ENCODE measurements at places on chromosomes 3 and 15.
A peak's percentile ranks its signal among the peaks of the same experiment; 100 is the strongest.

DNA sequence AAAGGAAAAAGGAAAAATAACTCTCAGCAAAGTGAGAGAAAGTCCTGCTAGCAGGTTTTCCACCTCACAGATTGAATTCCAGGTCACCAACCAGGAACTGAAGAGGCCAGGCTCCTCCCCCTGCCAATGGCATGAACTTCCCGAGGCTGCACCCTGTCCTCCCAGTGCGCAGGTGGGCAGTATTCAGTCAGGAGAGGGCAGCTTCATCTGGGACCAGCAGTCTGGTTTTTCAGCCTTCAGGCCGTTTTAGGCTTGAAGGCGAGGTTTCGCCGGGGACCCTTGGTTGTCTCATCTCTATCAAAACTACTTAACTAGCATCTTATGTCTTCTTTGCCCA is 41.2 kb downstream of the TRAT1 start:
- no peak for DNase-seq

DNA sequence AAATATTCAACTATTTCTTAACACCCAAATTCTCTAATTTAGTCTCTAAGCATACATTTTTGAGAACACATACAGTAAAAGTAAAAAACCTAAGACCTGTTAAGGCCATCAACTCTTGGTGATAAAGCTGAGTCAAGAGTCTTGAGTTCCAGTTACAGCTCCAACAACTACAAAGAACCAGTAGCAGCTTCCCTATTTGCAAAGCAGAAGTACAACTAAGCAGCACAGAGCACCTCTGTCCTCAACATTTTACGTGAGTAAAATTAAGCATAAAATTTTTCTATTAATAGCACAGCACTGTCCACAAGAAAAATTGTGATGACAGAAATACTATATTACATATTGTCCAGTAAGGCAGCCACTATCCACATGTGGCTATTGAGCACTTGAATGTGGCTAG is 4.4 kb downstream of the PCOLCE2 start:
- no peak for DNase-seq

GRCh38 chr3:37969596-37970100 is 20.9 kb upstream of the VILL start:
- no peak for DNase-seq

DNA sequence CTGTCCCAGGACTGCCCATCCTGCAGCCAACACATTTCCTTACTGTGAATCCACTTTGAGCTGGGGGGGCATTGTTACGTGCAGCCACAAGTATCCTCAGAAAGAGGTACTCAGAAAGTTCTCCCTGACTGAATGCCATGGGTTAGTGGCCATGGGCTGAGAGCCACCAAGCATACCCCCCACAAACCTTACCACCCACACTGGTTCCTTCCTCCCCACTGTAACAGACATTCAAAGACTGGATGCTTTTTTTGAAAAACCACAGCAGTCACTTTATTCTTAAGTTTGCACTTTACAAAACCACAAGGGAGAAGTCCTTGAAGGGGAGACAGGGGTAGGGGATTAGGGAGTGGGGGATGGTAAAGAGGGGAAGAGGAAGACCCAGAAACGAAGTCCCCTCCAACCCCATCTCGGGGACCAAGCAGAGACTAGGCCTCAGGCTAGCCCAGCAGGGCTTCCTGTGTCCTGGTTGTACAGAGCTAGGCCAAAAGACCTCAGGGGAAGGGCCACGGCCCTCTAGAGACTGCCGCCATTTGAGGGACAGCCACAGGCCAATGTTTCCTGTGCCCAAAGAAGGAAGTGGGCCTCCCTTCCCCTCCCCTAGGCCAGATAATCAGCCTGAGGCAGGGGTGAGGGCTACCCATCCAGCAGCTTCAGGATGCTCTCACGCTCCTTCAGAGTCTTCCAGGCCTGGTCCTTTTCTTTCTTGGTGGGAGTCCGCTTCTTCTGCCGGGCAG is 10.1 kb upstream of the CAMK1 start:
- DNase-seq: peak; percentile 7

- no peak for DNase-seq
Measured at GRCh38 chr3:189001559-189001958, 170.2 kb upstream of the TPRG1 start.

DNA sequence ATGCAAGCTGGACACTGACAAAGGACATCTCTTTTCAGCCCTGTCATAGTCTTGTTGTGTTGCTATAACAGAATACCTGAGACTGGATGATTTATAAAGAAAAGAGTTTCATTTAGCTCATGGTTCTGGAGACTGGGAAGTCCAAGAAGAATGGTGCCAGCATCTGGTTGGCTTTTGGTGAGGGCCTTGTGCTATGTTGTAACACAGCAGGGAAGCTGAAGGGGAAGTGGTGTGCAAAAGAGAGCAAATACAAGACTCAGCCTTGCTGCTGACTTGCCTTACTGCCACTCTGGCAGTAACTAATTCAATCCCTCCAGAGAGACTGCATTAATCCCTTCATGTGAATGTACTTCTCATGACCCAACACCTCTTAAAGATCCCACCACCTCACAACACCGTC is 356.3 kb upstream of the PROK2 start:
- DNase-seq: no peak

- no peak for DNase-seq
Measured at GRCh38 chr15:62469874-62470688, 305.0 kb upstream of the C2CD4B start.

DNA sequence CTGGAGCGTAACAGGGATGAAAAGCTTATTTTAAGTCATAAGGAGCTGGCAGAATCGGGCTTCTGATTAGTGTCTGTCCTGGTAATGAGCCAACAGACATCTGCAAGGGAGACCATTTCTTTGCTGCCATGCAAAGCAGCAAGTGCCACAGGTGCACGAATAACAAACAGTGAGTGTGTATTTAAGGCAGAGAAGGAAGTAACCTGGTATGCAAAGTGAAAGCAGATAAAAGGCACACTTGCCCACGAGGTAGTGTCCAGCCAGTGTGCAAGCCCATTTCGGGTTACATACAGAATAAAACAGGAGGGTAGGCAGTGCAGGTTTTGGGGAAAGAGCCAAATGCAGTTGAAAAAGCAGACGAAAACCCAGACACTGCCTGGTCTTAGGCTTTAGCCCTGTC is 1153.7 kb downstream of the SI start:
- no peak for DNase-seq

- no peak for DNase-seq
Measured at GRCh38 chr3:134445636-134446035, 40.1 kb downstream of the ANAPC13 start.

DNA sequence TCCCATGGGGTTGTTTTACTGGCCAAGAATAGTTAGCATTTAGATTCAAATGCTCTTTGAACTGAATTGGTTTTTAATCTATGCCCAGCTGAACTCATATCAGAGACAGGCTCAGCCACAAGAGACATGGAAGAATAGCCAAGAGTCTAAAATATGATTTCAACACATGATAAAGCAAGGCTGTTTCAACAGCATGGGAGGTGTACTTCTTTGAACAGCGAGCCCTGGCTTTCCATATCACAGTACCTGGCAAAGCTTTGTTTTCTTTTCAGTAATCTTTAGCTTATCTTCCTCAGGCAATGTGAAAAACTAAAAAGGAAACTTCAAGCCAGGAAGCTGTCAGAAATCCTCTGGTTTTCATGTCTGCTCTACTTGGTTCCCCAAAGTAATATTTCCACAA is 413.6 kb upstream of the ADAMTS9 start:
- DNase-seq: no peak

- no peak for DNase-seq
Measured at GRCh38 chr15:70629735-70630273, 133.6 kb downstream of the UACA start.

- no peak for DNase-seq
Measured at GRCh38 chr15:66996094-66996493, 69.3 kb upstream of the SMAD3 start.

DNA sequence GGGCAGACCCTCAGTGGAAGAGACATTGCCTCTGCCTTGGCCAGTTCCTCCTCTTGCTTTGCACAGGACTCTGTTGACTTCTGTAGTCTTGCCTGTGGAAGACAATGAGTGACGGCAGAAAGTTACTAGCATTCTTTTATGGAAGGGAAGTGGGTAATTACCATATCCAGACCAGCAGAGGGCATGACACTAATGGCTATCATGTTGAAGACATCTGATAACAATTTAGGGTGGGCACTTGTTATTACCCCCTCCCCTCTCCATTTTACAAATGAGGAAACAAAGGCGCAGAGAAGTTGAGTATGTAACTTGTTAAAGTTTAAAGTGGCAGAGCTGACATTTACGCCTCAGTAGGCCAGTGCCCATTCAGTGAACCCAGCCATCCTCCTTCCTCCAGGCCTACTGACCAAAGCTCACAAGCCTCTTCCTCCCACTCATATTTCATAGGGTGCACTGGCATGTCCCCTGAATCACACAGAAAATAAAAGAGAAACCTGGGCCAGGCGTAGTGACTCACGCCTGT is 48.2 kb upstream of the FMN1 start:
- no peak for DNase-seq

DNA sequence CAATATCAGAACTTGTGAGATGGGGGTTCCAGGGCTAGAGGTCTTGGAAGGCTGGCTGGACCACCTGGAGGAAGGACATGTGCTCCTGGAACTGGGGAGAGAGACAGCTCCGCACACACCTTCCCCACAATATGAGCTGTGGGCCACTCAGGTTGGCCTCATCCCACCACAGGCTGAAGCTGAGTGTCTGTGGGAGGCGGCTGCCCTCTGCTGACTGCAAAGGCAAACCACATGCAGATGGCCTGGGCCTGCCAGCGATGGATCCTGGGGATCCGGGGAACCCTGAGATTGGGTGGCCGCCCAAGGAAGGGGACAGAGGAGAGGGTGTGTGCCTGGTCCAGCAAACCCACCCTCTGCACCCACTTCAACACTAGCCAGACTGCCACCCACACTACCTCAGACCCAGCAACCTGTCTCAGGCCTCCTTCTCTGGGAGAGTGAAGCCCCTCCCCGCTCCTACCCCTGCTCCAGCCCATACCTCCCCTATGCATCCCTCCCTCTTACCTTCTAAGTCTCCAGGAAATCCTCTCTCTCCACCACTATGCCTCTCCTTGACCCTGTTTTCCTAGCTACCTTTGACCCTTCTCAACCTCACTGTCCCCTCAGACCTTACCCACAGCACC is 44.8 kb downstream of the CYP11A1 start:
- DNase-seq: peak; percentile 30

Measured in T-helper 1 cell (primary cell).